Stimulated activated CD8-positive, alpha-beta memory T cell treated with anti-CD3 and anti-CD28 coated beads, Interleukin-4, amount 100 ng/mL, for 1 hour (primary cell): ENCODE measurements at places on chromosomes 1 and 21.

DNA sequence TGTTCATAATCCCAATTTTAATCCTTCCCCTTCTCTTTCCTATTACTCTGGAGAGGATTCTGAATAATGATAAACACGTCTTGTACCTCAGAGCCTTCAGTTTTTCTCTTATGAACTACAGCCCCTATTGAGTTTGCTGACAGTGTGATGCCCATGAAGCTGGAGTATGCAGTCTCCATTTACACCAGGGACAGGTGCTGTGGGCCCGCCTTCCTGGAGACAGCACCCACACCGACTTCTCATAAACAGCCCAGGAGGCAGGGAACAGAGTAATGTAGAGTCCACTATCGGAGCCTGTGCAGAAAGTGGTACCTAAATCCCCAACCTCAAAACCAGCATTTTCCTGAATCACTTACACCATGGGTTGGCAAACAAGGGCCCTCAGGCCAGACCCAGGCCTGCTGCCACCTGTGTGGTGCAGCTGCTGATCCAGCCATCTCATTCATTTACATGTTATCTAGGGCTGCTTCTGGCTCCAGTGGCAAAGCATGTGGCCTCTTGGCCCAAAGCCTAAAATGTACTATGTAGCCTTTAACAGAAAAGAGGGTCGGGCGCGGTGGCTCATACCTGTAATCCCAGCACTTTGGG lies 95.1 kb upstream of the KRTAP19-8 start:
- DNase-seq = no peak

DNA sequence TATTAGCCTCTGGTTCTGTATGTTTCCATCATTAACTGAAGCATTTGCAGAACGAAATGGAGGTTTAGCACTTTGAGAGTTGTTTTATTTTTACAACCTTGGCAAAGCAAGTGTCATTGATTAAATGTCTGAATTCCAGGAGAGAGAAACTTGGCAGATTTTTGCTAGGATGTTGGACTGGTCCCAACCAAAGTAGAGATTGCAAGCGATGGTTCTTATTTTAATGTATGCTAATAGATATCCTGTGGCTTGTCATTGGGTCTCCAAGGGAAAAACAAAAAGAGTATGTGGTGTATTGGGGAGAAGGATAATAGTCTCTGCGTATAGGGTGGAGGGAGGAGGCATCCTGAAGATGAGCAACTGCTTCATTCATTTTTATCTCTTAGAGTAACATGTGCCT lies 457.2 kb upstream of the RUNX1 start:
- DNase-seq = no peak

DNA sequence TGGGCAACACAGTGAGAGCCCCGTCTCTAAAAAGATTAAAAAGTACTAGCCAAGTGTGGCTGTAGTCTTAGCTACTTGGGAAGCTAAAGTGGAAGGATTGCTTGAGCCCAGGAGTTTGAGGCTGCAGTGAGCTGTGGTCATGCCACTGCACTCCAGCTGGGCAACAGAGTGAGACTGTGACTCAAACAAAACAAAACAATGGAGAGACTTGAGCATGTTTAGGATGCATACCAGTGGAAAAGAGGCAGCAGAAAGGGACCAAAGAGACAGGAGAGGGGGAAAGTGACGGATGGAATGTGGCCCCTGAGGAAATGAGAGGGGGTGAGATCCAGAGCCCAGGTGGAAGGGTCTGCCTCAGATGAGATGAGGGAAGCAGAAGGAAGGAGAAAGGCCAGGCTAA lies 358.9 kb downstream of the RPS6KC1 start:
- DNase-seq = no peak

- DNase-seq = no peak
Observed at GRCh38 chr1:107689733-107690132, 275.2 kb downstream of the VAV3 start.

DNA sequence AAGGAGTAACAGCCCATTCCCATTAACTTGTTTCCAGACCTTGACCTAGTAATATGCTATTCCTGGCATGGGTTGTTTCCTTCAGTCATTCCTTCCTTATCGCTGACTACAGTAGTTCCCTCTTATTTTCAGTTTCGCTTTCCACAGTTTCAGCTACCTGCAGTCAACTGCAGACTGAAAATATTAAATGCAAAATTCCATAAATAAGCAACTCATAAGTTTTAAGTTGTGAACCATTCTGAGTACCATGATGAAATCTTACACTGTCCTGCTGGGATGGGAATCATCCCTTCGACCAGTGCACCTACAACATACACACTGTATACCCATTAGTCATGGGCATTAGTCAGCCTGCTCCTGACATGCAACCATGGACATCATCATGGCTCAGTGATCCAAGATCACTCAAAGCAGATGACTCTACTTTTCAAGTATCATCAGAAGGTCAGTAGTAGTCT lies 66.7 kb downstream of the CCDC30 start:
- DNase-seq = no peak
